ENCODE measurements at places on chromosomes 16 and 17. TPM values are rescaled to one million over a fixed set of nuclear protein-coding genes. Genes with fewer than 3 reads are reported as not detected.

The STX1B gene
- 1.0 TPM for total RNA-seq

The UNC13D gene
- total RNA-seq, result 2.7 TPM

The HLF gene
- total RNA-seq, result 0.41 TPM

The GRAP gene
- not detected for total RNA-seq

The CHST4 gene
- total RNA-seq, result not detected

The SOX15 gene
- 0.93 TPM for total RNA-seq

DNA sequence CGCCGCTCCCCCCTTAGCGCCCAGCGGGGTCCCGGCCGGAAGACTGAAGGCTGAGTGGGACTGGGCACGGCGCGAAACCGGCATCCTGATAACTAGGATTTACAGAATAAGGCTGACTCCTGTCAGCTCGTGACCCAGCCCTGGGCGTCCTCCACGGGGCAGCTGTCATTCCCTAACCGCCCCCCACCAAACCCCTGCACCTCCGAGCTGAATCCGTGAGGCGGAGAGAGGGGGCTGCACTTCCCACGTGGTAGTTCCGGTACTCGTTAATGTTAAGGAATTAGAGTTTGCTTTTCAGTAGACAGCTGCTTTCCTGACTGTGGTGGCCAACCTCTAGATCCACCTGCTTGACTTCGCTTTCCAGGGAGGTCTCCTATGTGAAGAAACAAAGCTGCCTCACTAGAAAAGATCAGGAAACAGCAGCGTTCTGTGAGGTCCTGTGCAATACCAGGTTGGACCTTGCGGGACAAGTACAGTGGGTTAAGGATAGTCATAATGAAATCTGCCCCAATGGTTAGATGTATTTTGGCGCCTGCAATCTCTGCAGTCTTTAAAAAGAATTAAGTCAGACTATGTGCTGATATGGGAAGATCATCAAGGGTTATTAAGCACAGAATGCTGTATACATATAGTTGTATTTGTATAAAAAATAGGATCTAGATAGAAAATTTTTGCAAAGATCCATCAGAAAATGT, 1.1 kb upstream of the WBP2 start:
- H3K27me3 ChIP-seq, result no peaks in the 10 kb centered on the region
- H3K4me3 ChIP-seq, result no peak overlapping the region
- H3K4me1 ChIP-seq, result peaks cover 11% of the 10 kb centered on the region
- no peaks in the 10 kb centered on the region for H3K36me3 ChIP-seq

DNA sequence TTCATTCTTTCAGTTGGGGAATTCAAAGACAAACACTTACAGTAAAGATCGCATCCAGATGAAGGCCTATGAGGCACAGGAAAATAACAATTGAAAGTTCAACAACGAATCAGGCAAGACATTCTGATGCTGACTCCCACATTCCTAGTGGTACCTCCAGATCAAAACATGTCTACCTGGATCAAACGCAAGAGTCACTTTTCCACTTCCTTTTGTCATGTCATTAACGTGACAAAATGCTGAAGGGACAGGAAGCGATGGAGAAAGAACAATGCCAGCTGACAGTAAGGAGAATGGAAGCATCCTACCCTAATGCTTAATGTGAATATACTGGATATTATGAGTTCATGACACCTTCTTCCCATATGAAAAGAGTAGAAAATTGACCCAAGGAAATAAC, 365.4 kb upstream of the CDH11 start:
- H3K27ac ChIP-seq, result no peak overlapping the region
- H3K4me1 ChIP-seq, result peaks cover 5% of the 10 kb centered on the region
- H3K27me3 ChIP-seq, result peaks cover 3% of the 10 kb centered on the region
- DNase-seq, result no peak
- no peaks in the 10 kb centered on the region for H3K36me3 ChIP-seq

DNA sequence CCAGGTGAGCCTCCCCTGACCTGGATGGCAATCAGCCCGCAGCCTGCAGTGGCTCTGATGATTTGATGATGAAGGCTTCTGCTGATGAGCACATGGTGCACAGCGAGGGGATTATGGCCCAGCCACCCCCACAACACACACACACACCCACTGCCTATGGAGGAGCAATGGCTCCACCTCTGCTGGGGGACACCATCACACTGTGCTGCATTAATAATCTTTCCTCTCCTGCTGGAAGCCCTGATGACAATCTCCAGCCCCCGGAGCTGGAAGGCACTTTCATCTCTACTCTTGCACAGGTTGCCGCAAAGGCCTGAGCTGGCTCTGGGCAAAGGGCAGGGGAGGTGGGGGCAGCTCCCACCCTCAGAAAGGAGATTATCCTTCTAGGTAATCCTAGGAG, 79.9 kb downstream of the PLXDC1 start:
- H3K27me3 ChIP-seq, result peaks cover 4% of the 10 kb centered on the region
- DNase-seq, result no peak
- H3K4me1 ChIP-seq, result no peaks in the 10 kb centered on the region
- H3K4me3 ChIP-seq, result no peak overlapping the region
- H3K27ac ChIP-seq, result no peak overlapping the region
- no peaks in the 10 kb centered on the region for H3K36me3 ChIP-seq

DNA sequence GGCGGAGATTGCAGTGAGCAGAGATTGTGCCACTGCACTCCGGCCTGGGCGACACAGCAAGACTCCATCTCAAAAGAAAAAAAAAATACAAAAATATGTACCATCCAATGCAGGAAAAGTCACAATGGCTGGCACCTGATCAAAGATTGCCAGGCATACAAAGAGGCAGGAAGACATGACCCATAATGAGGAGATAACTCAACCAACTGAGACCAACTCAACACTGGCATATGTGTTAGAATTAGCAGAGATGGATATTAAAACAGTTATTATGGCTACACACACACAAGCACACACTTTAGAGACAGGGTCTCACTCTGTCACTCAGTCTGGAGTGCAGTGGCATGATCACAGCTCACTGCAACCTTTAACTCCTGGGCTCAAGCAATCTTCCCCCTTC, 10.6 kb downstream of the QRICH2 start:
- H3K36me3 ChIP-seq, result peaks cover 4% of the 10 kb centered on the region
- H3K4me3 ChIP-seq, result no peak overlapping the region
- H3K4me1 ChIP-seq, result no peaks in the 10 kb centered on the region
- no peak for DNase-seq
- H3K27ac ChIP-seq, result no peak overlapping the region

GRCh38 chr16:53789137-53789536, 85.2 kb downstream of the FTO start:
- no peak overlapping the region for H3K4me3 ChIP-seq
- H3K36me3 ChIP-seq, result no peaks in the 10 kb centered on the region
- H3K4me1 ChIP-seq, result peaks cover 4% of the 10 kb centered on the region
- no peaks in the 10 kb centered on the region for H3K27me3 ChIP-seq
- no peak overlapping the region for H3K27ac ChIP-seq
- DNase-seq, result no peak

- no peak overlapping the region for H3K27ac ChIP-seq
- H3K4me1 ChIP-seq, result peaks cover 28% of the 10 kb centered on the region
- DNase-seq, result no peak
These were observed 28.3 kb downstream of the MAP2K4 start for GRCh38 chr17:12048843-12049473.

DNA sequence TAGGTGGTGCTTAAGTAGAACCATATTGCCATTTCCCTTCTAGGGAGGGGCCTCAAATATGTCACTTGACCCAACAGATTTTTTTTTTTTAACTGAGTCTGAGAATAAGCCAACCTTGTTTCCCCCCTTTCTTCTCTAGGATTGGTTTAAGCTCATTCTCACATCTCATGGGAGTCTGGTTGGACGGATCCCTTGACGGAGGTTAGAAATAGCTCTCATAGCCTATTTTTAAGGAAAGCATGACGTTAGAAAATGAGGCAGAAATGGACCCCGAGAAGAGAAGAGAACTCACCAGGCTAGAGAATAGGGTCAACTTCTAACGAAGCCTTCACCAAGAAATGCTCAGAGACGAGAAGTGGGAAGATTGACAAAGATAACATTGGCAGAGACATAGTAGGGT, 95.1 kb upstream of the ZFHX3 start:
- H3K27ac ChIP-seq, result no peak overlapping the region
- H3K36me3 ChIP-seq, result no peaks in the 10 kb centered on the region
- no peaks in the 10 kb centered on the region for H3K27me3 ChIP-seq
- no peak for DNase-seq
- H3K4me3 ChIP-seq, result no peak overlapping the region

DNA sequence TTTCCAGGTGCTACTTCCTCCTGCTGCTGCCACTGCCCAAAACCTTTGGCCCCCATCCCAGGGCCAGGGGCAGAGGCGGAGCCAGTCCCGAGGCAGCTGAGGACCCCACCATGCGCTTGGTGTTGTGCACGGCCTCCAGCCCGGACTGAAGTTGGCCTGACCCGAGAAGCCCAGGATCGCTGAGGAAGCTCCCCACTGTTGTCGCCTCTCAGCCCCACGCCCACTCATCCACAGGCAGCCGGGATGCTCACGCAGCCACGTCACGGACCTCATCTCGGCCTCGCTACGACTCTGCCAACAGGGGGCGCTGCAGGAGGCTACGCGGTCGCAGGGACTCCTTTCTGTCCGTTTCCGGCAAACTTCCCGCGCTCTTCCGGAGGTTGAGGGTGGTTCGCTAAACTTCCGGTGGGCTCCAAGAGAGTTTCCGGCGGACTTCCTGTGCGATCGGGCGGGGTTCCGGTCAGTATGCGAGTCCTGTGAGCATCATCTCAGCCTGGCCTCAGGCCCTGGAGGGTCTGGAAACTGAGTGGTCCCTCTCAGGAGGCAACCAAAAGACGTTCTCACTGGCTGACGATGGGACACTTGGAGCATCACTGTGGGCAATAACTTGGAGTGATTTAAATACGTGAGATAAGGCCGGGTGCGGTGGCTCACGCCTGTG, 12.4 kb downstream of the ZG16B start:
- DNase-seq, result no peak
- no peak overlapping the region for H3K4me3 ChIP-seq

DNA sequence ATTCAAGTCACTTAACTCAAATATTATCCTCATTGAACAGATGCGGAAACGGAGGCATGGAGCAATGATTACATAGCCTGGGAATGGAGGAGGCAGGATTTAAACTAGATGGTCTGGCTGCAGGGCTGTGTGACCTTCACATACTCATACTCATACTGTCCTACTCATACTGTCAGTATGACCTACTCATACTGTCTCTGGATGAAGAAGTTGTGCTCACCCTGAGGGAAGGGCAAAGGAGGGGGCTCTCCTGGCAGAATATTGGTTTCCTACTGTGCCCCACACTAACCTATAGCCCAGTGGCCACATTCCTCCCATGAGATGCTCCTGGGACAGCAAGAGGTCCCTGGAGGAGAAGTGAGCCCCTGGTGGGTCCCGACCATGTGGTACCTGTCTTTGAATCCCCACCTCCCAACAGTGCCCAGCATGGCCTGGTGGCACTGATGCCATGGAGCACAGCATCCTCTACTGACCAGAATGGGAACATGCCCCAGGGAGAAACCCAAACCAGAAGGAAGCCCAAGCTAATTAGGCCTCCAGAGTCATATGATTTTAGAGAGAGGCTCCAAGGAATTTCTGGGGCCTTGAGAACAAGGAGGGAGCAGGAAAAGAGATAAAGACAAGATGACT, 197.3 kb upstream of the SDK2 start:
- H3K4me3 ChIP-seq, result no peak overlapping the region
- DNase-seq, result no peak
- no peaks in the 10 kb centered on the region for H3K4me1 ChIP-seq
- H3K27ac ChIP-seq, result no peak overlapping the region
- no peaks in the 10 kb centered on the region for H3K36me3 ChIP-seq

DNA sequence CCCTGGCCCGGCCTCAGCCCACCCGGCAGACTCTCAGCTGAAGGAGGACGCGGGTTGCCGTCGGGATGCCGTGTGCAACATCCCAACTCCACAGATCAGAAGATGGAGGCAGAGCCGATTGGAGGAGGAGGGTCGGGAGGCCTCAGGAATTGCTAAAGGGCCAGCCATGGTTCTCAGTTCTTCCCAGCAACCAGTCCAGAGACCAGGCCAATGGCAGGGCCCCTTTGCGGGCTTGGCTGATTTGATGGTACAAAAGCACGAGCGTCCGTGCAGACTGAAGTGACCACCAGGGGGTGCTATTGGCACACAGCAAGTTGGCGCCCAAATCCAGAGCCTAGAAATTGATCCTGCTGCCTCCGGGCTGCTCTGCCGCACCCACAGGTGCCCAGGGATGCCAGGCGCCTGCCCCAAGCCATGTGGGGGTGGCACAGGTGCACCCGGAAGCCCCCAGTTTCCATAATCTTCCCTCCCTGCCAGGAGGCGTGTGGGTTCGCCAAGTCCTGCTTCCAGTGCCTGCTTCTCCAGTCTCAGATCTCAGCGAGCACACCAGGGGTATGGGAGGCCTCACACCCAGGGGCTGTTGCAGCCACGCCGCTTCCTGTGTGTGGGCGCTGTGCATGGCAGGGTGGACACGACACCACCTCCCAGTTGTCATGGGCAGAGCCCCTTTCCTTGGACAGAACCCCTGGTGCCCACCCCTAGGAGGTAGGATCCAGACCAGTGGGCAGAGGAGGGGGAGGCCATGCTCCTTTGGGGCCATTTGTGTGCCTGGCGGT, 7.1 kb upstream of the TEX19 start:
- H3K27me3 ChIP-seq, result peaks cover 6% of the 10 kb centered on the region
- peaks cover 18% of the 10 kb centered on the region for H3K4me1 ChIP-seq
- H3K4me3 ChIP-seq, result no peak overlapping the region

GRCh38 chr17:43453331-43453812, 30.4 kb upstream of the DHX8 start:
- peaks cover 3% of the 10 kb centered on the region for H3K36me3 ChIP-seq
- no peak for DNase-seq
- no peak overlapping the region for H3K4me3 ChIP-seq

GRCh38 chr17:7029659-7030058, 6.2 kb upstream of the SLC16A13 start:
- H3K27me3 ChIP-seq, result peaks cover 41% of the 10 kb centered on the region
- no peak overlapping the region for H3K4me3 ChIP-seq
- no peak for DNase-seq
- H3K36me3 ChIP-seq, result no peaks in the 10 kb centered on the region
- no peaks in the 10 kb centered on the region for H3K4me1 ChIP-seq

DNA sequence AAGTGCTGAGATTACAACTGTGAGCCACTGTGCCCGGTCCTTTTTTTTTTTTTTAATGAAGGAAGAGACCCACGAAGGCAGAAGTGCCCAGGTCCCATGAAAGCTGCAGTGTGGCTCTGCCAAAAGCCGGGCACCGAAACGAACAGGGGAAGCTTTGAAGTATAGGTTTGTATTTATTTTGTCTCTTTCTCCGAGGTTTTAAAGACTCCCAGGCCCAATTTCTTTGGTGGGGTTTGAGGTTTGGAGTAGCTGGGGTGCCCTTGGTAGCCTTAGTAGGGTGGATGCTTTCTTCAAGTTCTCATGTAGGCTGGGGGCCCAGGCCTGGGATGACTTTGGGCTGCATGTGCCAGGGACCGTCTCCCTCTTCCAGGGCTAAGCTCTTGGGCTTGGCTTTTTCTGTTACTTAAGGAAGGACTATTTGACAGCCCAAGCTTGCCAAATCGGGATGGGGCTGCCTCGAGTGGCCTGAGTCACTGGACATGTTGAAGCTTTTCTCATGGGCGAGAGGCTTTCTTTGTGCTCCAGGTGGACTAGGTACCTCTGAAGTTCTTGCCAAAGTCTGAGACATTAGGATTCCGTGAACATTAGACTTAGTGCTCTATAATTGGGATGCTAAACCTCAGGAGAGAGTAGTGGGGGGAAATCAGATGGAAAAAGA, 66.3 kb downstream of the WIPI1 start:
- no peak for DNase-seq
- no peak overlapping the region for H3K4me3 ChIP-seq
- H3K27me3 ChIP-seq, result peaks cover 7% of the 10 kb centered on the region
- H3K27ac ChIP-seq, result no peak overlapping the region
- peaks cover 5% of the 10 kb centered on the region for H3K4me1 ChIP-seq
- no peaks in the 10 kb centered on the region for H3K36me3 ChIP-seq

- peaks cover 8% of the 10 kb centered on the region for H3K4me1 ChIP-seq
- no peaks in the 10 kb centered on the region for H3K27me3 ChIP-seq
- H3K4me3 ChIP-seq, result no peak overlapping the region
- H3K27ac ChIP-seq, result no peak overlapping the region
- peaks cover 3% of the 10 kb centered on the region for H3K36me3 ChIP-seq
- DNase-seq, result no peak
These were observed 190.5 kb upstream of the PMFBP1 start for GRCh38 chr16:72362476-72362875.

All from progenitor cell of endocrine pancreas (in vitro differentiated cells).